Activated T-helper 1 cell treated with anti-CD3 and anti-CD28 coated beads, Interleukin-12 subunit alpha, Interleukin-12 subunit beta, Interleukin-2, Interleukin-4 antibody, amounts not matched to agents 30 ng/mL and 10 ng/mL and 1 ng/mL, durations not matched to agents 14 hours and 24 hours and 36 hours (primary cell): ENCODE measurements at places on chromosomes 6 and 20.

DNA sequence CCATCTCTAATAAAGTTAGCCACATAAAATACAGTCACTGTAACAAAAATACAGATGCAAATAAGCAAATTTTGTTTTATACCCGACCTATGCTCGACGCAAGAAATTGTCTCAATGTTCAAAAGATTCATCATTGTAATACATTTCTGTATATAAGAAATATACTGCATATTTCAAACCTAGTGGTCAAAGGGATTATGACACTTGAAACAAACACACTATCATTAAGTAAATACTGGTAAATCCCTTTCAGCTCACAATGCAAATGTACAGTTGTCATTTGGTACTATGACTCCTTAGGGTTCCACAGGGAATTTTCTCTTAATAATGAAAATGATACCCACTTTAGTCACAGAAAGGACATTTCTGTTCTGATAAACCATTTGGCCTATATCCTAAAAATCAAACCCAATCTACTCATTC is 2.2 kb downstream of the HIVEP2 start:
- no peak for DNase-seq

DNA sequence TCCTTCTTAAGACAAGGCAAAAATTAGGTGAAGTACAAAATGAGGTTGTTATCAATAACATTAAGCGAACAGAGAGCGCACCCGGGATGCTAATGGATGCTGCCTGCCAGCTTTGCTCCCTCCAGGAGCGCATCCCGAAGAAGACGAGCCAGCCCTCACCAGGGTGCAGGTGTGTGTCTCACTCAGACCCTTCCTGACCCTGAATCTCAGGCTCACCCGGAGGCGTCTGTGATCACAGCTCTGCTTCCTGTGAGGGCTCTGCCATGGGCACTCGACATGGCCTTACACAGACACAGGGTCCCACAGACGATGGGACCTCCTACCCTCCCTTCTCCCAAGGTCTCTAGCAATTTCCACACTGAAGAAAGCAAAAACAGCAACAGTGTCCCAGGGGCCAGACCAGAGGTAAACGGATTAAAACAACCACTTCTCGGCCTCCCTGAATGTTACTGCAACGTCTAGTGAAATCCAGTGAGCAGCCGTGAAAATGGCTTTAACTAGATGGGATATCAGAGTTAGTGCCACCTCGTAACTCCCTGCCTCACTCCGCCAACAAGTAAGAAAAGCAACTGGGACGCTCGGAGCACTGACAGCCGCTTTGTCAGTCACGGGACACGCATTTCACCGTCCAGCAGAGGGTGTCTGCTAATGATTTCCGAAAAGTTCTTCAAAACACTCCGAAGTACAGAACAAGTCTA is 11.7 kb downstream of the ZBTB46 start:
- DNase-seq = no peak

GRCh38 chr6:142857796-142858555 is 87.0 kb downstream of the HIVEP2 start:
- no peak for DNase-seq

DNA sequence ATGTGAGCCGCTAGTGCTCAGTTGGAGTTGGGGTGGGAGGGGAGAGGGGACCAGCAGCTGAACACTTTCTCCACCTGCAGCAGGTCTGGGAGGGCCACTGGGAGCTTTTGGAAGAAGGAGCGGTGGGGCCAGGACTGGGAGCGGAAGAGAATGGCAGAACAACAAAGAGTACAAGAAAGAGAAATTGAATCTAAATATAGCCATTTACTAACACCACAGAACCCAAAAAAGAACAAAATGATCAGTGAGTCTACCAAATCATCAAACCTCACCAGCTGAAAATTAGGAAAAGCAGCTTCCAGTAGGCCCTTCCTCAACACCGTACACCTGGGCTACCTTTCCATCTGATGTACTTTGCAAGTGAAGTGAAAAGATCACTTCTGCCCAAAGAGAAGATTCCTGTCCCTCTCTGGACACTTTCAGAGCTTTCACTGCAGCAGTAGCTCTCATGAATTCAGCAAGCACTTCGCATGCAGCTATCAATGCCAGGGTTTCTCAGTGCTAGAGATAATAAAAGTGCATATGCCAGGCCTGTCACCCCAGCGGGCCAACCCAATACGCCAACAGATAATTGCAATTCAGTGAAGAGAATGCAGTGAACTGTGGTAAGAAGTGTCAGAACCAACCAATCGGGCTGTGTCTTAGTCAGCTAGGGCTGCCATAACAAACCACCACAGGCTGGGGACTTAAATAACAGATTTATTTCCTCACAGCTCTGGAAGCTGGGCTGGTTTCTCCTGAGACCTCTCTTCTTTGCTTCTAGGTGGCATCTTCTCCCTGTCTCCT is 597 bp downstream of the LY86 start:
- no peak for DNase-seq

DNA sequence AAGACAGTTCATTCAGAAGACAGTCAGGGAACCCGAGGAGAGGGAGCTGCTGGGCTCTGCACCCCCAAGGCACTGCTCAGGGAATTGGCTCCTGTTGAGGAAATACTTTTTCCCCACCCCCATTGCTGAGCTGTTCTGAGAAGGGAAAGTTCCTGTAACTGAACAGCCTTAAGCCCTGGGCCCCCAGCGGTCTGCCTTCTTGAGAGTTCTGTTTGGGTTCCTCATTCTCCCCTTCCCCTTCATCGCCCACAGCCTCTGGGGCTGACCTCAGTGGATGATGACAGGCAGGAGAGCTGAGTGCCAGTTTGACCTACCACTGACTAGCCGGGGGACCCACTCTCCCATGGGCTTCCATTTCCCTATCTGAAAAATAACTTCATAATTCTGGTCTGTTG is 10.7 kb downstream of the HCK start:
- no peak for DNase-seq

GRCh38 chr20:50026746-50027575 is 44.2 kb downstream of the SNAI1 start:
- DNase-seq = no peak

DNA sequence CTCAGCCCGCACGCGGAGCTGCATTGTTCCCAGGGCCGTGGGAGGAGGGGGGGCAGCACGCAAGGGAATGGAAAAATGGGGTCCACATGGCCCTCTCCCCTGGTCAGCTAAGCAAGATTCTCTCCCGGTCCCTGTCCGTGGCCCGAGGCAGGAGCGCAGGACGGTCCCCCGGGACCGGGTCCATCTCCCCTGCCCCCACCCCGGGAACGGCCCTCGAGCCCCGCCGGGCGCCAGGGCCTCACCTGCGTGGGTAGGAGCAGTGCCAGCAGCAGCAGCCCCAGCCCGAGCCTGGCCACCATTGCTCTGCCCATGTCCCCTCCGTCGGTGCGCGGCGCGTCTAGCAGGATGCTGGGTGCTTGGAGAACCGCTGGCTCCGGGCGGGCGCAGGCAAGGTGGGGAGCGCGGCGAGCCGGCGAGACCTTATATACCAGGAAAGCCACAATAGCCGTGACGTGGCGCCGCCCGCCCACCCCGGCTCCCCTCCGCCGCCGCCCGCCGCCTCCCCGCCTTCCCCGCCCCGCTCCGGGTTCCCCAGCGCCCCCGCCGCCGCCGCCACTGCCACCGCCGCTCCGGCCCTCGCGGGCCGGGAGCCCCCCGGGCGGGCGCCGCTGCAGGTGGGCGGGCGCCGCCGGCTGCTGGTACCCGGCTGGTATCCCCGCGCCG is at the start of gene CD24:
Gene CD24 (minus strand): TSS at position 394 of the 663 bp plus-strand sequence. CDS start 83 bp downstream, at position 311.
- DNase-seq = no peak

GRCh38 chr6:88561954-88562315 is 395.8 kb upstream of the CNR1 start:
- no peak for DNase-seq

- DNase-seq = no peak
Measured at GRCh38 chr6:17478223-17478907, 85.0 kb downstream of the CAP2 start.

DNA sequence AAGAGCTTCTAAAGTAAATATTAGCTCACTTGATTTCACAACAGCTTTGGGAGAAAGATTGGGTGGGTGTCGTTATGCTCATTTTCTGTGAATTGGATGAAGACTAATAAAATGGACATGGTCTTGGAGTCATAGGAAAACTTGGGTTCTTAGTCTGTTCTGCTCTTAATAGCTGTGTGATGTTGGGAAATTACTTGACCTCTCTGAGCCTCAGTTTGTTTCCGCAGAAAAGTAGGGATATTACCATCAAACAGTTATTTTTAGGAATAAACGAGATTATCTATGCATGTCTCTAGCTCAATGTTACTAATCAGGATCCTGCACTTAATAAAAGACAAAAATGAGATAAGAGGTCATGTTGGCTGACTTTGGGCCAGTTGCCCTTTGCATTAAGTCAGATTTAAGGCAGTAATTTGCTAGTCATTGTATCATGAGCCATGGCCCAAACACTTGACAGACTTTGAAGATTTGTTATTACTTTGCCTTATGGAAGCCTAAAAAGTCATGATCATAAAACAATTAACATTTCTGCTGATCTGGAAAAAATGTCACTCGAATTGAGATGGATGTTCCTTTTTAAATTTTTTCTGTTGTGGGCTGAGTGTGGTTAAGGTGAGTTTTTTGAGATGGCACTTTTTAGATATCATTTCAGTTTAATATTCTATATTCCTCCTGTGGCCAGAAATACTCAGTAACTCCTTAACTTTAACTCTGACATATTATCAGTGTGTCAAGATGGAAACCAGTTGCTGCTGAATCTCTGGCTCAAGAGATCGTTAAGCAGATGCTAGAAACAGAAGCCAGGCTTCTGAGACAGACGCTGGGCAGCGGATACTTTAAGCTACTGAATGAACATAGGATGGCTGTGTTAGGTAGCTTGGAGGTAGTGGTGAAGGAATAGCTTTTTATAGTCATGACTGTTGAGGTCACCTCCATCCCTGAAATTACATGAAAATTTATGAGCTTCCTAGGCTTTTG is 291.6 kb downstream of the PHF3 start:
- no peak for DNase-seq

- no peak for DNase-seq
Measured at GRCh38 chr6:15399641-15400470, 154.0 kb downstream of the JARID2 start.

DNA sequence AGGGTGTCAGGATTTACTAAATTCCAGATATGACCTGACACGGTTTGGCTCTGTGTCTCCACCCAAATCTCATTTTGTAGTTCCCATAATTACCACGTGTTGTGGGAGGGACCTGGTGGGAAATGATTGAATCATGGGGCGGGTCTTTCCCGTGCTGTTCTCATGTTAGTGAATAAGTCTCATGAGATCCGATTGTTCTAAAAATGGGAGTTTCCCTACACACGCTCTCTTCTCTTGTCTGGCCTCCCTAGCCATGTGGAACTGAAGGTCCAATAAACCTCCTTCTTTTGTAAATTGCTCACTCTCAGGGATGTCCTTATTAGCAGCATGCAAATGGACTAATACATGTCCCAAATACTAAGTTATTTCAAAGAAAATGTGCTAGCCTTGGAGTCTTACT is 121.1 kb downstream of the CENPW start:
- DNase-seq = no peak

- DNase-seq = no peak
Measured at GRCh38 chr20:31693987-31694661, 28.5 kb downstream of the BCL2L1 start.

DNA sequence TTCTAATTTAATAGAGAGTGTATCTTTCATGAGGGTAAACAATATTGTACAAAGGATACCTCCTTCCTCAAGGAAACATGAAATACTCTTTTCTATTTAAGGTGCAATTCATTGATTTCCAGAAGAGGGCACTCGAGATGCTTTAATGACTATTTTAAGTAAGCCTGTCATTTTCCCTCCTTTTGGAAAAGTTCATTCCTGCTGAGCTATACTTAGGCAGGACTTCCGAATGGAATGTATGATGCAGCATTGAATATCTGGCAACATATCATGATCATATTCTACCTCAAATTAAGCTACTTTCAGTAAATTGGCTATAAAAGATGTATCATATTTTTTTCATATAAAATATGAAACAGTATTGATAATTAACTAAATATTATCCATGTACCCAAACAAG is 5.0 kb downstream of the DST start:
- DNase-seq = no peak

DNA sequence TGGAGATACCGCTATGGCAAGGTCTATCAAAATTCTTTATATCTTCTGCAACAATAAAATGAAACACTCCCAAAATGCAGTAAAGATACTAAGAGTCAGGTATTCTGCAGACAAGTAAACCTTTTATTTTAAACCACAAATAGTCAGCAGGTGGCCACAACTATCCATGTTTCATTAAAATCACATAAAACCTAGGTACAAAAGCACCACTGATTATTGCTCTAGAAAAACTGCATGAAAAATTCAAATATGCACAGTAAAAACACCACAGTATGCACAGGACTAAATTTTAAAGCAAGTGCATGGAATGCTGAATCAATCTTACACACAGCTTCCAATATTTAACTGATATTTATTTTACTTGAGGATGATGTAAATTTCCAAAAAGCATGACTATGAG is 33.3 kb downstream of the HMGN3 start:
- no peak for DNase-seq

DNA sequence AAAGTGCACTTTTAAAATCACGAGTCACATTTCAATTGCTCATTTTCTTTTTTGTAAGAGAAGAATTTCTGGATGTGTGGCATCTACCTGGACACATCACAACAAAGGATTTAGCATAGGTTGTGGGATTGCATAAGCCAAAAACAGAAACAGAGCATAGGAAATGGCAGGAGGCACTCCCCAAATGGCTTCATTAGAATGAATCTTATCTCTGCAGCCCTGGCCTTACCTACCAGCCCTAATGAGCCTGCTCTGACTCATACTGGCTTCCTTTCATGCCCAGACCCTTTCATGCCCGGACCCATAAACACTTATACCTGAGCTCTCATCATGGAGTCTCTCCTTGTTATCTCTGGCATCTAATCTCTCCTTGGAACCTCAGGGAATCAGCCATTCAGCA is 23.9 kb upstream of the SPTLC3 start:
- DNase-seq = no peak

DNA sequence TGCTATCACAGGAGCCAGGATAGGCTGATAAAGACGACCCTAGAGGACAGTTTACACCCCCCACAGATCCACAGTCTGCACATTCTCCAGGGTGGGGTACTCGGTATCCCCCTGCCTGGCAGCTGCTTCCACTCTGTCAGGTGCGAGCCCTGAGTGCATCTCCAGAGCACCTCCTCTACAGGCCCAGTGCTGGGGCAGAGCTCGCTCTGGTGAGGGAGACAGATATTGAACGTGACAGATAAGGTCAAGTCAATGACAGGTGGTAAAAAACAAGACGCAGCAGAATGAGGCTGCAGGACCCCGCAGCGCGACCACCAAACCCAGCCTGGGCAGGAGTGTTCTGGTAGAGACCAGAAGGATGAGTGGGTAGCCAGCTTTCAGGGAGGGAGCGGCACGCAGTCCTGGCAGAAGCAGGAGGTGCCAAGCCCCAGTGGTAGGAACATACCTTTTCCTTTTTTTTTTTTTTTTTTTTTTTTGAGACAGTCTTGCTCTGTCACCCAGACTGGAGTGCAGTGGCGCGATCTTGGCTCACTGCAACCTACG is 12.4 kb upstream of the MYL9 start:
- DNase-seq = no peak

DNA sequence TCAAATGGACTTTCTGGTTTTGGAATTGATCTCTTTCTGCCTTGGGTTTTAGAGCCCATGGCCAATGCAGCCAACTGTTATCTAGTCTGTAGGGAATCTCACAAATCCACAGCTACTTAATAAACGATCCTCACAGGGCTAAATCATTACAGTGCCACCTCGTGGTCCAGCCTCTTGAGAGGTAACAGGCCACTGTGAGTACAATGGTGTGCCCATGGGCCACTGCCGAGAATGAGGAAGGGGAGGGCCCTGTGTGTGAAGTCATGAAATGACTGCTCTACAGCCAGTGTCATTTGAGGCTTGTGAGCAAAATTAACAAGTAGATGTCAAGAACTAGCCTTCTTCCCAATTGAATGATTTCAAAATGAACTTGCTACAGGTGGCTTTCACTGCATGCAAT is 54.3 kb upstream of the GMPR start:
- no peak for DNase-seq

- DNase-seq = no peak
Measured at GRCh38 chr6:142702501-142703460, 242.2 kb downstream of the HIVEP2 start.
